Sigmoid colon (tissue), 7 donors: ENCODE measurements at places on chromosomes 7 and 10. TPM values are rescaled to one million over a fixed set of nuclear protein-coding genes. Genes with fewer than 3 reads are reported as not detected.

CHN2 gene
- 15.8 TPM for total RNA-seq

ZNF804B gene
- not detected for total RNA-seq

DNA sequence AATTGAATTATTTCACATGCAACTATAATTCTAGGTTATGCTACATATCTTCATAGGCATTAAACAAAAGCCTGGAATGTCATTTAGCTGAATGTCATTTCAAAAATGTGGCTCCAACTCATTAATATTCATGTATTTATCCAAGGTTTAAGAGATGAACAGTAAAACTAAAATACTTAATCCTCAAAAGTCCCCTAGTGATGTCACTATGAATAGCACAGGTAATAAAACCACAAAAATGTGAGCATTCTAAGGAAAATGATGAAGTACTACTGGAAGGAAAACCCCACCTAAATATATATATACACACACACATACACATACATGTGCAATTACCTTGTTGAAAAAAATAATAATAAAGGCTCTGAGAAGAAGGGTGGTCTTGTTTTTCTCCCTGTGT, 154.4 kb upstream of the ASAH2 start:
- no peak overlapping the region for H3K27ac ChIP-seq
- peaks cover 7% of the 10 kb centered on the region for H3K4me1 ChIP-seq
- H3K4me3 ChIP-seq = no peak overlapping the region
- DNase-seq = no peak

DNA sequence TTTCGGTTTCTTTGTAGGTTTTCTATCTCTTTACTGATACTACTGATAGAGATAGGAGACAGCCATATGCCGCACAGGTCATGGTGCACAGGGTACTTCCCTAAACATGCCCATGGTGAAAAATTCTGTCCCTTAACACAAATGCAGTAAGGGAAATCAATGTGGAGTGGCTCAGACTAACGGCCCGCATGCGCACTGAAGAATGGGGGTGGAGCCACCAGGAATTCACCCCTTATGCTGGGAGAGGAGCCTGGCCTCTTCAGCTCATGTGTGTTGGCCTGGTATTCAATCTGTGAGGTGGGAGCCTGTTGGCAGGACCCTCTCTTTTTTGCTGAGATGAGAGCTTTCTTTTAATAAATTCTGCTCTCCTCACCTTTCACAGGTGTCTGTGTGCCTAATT, 8.4 kb upstream of the URGCP start:
- H3K27ac ChIP-seq = no peak overlapping the region
- DNase-seq = no peak
- no peak overlapping the region for H3K4me3 ChIP-seq
- H3K4me1 ChIP-seq = no peaks in the 10 kb centered on the region

GRCh38 chr7:137331378-137331777, 12.2 kb downstream of the PTN start:
- DNase-seq = no peak
- H3K27ac ChIP-seq = no peak overlapping the region
- H3K4me1 ChIP-seq = no peaks in the 10 kb centered on the region
- H3K27me3 ChIP-seq = no peaks in the 10 kb centered on the region
- H3K36me3 ChIP-seq = no peaks in the 10 kb centered on the region
- no peak overlapping the region for H3K4me3 ChIP-seq

- H3K27ac ChIP-seq = no peak overlapping the region
- no peaks in the 10 kb centered on the region for H3K36me3 ChIP-seq
- H3K4me3 ChIP-seq = no peak overlapping the region
- H3K4me1 ChIP-seq = no peaks in the 10 kb centered on the region
- no peaks in the 10 kb centered on the region for H3K27me3 ChIP-seq
These were observed 118.5 kb downstream of the GLRX3 start for GRCh38 chr10:130254662-130255061.

- DNase-seq = no peak
- no peaks in the 10 kb centered on the region for H3K27me3 ChIP-seq
- H3K36me3 ChIP-seq = peaks cover 7% of the 10 kb centered on the region
- H3K27ac ChIP-seq = no peak overlapping the region
- H3K4me3 ChIP-seq = no peak overlapping the region
These were observed 70.4 kb downstream of the HERPUD2 start for GRCh38 chr7:35624299-35625186.

GRCh38 chr10:59098831-59099452, 77.5 kb upstream of the PHYHIPL start:
- H3K27ac ChIP-seq = peak overlapping the region; percentile 42
- no peaks in the 10 kb centered on the region for H3K27me3 ChIP-seq
- H3K4me1 ChIP-seq = peaks cover 14% of the 10 kb centered on the region
- H3K4me3 ChIP-seq = no peak overlapping the region
- no peaks in the 10 kb centered on the region for H3K36me3 ChIP-seq
- no peak for DNase-seq

HACD1 gene
- total RNA-seq = 78.1 TPM

LRRC61 gene
- total RNA-seq = 10.3 TPM

- H3K27me3 ChIP-seq = no peaks in the 10 kb centered on the region
- H3K4me1 ChIP-seq = peaks cover 4% of the 10 kb centered on the region
- H3K36me3 ChIP-seq = no peaks in the 10 kb centered on the region
- DNase-seq = no peak
These were observed 5.8 kb upstream of the ESYT2 start for GRCh38 chr7:158834878-158835784.

- H3K4me1 ChIP-seq = peaks cover 79% of the 10 kb centered on the region
- DNase-seq = no peak
- no peak overlapping the region for H3K4me3 ChIP-seq
- no peaks in the 10 kb centered on the region for H3K36me3 ChIP-seq
- H3K27me3 ChIP-seq = no peaks in the 10 kb centered on the region
These were observed 19.6 kb downstream of the SVIL start for GRCh38 chr10:29615195-29615594.
